Lower leg skin (tissue), 4 donors: ENCODE measurements at places on chromosomes 16 and 17.

DNA sequence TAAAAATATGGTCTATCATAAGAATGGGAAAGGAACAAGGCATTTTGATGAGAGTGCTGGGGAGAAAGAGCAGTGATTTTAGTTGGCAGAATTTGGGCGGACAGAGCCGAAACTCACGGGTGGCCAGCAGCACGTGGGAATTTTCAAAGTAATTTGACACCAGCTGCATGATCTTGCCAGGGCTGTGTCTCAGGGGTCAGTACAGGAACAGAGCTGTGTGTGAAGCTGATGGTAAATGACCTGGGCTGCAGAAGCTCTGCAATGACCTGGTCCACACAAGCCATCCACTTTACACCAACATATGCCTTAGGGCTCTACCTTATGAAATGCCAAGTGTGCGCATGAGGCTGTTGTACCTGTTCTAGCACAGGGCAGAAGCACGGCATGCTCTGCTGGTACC is 112.0 kb downstream of the ZFHX3 start:
- DNase-seq = no peak

DNA sequence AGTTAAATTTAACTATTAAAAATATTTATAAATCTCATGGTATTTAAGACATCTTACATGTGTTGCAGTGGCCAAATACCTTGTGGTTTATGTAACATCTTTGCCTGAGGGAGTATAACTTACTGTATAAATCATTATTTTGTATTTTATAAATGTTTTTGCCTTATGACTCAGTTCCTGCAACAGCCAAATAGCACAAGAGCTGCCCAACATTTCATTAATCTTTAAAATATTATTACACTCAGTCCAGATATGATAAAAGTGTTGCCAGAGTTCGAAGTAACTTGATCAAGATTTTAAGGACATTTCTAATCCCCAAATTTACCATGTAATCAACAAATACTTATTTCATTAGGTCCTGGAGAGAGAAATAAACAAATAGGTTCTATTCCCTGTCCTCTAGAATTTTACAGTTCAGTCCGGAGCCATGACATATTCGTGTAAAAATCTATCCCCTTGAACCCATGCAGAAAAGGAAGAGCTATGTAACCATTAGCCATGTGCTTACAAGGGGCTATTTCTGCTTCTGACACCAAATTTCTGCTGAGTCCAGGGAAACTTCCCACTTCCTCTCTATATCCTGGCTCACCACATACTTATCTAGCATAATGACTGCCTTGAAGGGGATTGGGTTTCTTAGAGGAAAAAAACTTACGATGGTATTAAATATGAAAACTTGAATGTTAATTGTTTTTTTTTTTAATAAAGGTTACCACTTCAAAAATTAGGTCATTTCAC is 44.0 kb downstream of the IRX6 start:
- no peak for DNase-seq

GRCh38 chr17:40451420-40451819 is 8.2 kb downstream of the IGFBP4 start:
- DNase-seq = peak; percentile 65

- peak; percentile 60 for DNase-seq
These were observed 1.4 kb downstream of the GCSH start for GRCh38 chr16:81094771-81095251.

GRCh38 chr16:75580-76501 is 2.2 kb upstream of the MPG start:
- DNase-seq = peak; percentile 82

DNA sequence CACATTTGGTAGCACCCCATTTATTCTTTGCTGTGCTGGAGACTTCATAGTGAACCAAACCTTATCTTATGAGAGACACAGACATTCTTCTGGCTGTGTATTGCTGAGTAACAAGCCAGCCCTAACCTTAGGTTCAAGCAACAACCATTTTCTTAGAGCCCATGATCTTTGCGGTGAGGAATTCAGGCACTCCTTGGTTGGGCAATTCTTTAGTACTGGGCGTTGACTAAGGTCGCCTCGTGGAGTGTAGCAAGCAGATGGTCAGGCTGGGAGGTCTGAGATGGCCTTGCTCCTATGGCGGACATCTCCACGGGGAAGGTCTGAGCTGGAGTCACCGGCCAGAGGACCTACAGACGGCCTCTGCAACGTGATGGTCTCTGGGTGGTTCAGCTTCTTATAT is 43.1 kb downstream of the ARSG start:
- DNase-seq = no peak

- no peak for DNase-seq
These were observed 83.2 kb downstream of the STH start for GRCh38 chr17:46082257-46082656.

GRCh38 chr17:77020973-77021372 is 119.8 kb upstream of the SEC14L1 start:
- DNase-seq = no peak

- peak; percentile 90 for DNase-seq
These were observed 21.4 kb downstream of the TTLL6 start for GRCh38 chr17:48795444-48796162.

GRCh38 chr16:11890231-11890965 is 25.4 kb downstream of the GSPT1 start:
- no peak for DNase-seq

GRCh38 chr17:50841949-50842354 is 6.6 kb downstream of the WFIKKN2 start:
- DNase-seq = peak; percentile 69

DNA sequence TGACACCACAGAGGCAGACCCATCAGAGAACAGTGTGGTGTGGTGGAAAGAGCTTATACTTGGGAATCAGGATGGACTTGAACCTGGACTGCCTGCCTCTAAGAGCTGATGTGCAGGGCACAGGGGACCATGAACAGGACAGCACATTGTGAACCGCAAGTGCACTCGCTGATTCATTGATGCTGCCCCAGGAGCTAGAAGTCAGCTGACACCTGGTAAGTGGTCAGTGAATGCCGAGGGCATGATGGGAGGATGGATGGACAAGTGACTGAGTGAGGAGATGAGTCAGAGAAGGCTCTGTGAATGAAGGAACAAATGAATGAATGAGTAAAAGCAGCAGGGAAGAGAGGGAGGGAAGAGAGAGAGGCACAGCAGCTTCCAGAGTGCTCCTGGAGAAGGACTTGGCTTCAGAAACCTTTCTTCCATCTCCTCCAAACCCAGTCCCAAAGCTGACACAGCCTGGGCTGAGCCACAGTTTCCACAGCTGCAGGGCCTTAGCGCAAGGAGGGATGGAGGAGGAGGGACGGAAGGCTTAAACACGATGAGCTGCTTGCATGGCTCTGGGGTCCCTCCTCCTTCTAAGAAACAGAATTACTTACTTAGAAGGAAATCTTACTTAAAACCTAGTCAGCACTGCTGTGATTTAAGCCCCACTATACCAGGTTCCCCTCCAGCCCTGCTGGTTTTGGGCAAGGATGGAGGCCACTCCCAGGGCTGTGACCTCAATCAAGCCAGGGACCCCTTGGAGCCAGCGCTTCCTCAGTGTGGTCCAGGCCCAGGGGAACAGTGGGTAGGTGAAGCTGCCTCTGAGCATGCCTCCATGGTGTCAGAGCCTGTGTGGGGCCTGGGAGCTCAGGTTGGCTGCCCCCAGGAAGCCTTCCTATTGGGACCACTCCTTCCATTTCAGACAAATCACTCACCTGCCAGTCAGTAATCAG is 184.6 kb downstream of the TMEM132E start:
- DNase-seq = no peak

DNA sequence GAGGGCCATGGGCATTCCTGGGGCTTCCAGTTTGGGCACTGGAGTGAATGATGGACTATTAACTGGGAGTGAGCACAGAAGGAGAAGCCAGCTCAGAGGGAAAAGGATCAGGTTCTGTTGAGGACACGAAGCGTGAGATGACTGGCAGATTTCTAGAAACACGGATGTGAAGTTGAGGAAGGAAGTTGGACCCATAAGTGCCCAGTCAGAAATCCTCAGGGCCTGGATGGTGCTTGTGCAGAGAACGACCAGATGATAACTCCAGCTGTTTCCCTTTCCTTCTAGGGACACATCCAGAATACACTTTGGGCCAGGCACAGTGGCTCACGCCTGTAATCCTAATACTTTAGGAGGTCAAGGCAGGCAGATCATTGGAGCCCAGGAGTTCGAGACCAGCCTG is 23.3 kb upstream of the ANKRD40CL start:
- DNase-seq = no peak

- DNase-seq = peak; percentile 100
These were observed at the start of gene JUP for GRCh38 chr17:41786227-41787020. TSS of gene JUP (minus strand) at chr17:41786711. CDS start at chr17:41771854, 14,857 bp downstream.

- DNase-seq = no peak
These were observed 10.1 kb downstream of the LITAF start for GRCh38 chr16:11576427-11577289.

DNA sequence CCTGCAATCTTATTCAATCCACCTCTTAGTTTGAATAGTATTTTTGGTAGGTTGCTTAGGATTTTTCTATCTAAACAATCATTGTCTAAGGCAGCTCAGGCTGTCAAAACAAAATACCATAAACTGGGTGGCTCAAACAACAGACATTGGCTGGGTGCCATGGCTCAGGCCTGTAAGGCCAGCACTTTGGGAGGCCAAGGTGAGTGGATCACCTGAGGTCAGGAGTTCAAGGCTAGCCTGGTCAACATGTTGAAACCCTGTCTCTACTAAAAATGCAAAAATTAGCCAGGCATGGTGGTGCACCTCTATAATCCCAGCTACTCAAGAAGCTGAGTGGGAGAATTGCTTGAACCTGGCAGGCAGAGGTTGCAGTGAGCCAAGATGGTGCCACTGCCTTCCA is 126.7 kb downstream of the CYLD start:
- no peak for DNase-seq

- no peak for DNase-seq
These were observed 893 bp downstream of the KCNH6 start for GRCh38 chr17:63524051-63524450.

GRCh38 chr17:19365833-19366636 is 3.5 kb upstream of the B9D1 start:
- no peak for DNase-seq

DNA sequence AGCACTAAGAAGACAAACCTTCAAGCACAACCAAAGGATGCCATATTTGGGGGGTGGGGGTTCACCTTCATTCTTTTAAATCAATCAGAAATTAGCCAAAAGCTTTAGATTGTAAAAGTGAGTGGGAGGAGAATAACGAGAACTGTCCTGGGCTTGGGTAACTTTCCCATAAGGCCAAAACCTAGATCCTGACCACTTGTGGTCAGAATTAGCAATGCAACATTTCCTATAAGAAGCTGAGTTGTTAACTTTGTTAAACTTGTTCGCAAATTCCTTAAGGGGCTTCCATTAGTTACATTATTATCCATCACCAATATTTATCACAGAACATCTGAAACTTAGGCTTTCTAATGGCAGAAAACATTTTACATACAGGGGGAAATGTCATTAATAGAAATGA is 25.1 kb downstream of the STAT5B start:
- DNase-seq = no peak

- DNase-seq = peak; percentile 93
These were observed 17.3 kb upstream of the EEF2K start for GRCh38 chr16:22188595-22189442.

DNA sequence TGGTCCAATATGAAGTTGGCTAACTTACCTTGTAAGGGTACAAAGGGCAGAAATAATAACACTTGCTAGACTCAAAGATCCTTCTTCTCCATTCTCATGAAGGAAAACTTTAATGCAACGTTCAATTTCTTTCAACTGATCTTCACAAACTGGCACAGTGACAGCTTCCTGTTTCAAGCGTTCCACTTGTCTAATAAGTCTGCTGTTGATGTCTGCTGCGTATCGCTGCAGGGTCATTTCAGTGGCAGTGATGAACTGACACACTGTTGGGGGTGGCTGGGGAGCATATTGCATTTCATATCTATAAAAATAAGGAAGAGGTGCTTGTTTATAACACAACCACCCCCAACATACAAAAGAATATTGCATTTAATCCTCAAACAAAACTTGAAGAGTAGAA is 33.5 kb upstream of the ARL6IP1 start:
- no peak for DNase-seq

- no peak for DNase-seq
These were observed 31.5 kb upstream of the CRYBA1 start for GRCh38 chr17:29215174-29215573.

GRCh38 chr16:8088820-8089338 is 501.4 kb downstream of the TMEM114 start:
- no peak for DNase-seq

GRCh38 chr16:50683689-50684374 is 2.7 kb upstream of the SNX20 start:
- DNase-seq = no peak

DNA sequence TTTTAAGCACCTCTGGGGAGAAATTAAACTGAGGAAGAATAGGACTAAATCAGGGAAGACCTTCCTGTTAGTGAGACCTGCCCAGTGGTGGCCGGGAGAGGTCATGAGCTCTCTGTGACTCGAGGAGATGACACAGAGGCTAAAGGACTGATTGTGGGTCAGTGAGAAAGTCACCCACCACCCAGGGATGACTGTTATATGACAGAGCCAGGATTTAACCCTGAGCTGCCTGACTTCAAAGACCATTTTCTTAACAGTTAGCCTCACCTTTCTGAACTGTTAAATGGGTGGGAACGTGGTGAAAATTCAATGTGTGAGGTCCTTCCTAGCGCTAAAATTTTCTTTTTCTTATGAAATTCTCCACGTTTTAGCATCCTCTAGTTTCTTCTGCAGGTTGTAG is 72.5 kb downstream of the WSB1 start:
- DNase-seq = no peak

- peak; percentile 80 for DNase-seq
These were observed 23.6 kb downstream of the CIBAR2 start for GRCh38 chr16:85088570-85089199.

- no peak for DNase-seq
These were observed 58.2 kb upstream of the CBX4 start for GRCh38 chr17:79897243-79898063.

DNA sequence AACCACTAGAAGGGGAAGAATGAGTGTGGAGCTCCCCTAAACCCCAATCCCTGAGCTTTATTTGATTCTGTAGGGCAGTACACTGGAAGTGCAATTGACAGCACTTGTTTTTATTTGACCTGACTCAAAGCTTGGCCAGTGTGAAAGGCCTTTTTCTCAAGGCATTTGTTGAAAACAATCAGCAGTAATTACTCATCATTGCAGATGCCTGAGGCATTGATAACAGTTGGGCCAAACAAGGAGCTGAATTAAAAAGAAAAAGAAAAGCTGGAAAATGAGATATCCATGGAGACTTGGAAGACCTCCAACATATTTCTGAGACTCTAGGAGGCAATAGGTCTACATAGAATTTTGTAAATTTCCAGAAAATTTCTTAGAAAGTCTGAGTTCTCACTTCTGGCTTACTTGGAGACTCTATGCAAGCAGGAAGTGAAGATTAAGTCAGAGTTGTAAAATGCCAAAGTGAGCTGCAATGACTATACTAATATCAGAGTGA is 200.8 kb upstream of the KCNJ16 start:
- DNase-seq = no peak

DNA sequence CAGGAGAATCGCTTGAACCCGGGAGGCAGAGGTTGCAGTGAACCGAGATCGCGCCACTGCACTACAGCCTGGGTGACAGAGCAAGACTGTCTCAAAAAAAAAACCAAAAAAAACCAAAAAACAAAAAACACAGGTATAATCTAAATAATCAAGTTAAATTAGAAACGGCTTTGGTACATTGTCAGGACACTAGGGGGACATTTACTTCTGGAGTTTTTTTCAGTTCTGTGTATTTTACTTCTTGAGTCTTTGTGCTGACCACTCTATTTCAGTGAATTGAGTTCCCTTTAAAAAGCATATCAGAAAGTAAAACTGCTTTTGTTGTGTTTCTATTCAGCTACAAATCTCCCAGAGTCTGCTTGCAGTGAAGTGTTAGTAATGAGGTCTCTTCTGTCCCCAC is 36.3 kb downstream of the DHRS7B start:
- no peak for DNase-seq

GRCh38 chr17:40348562-40349476 is 15.7 kb downstream of the GJD3 start:
- DNase-seq = no peak

- no peak for DNase-seq
These were observed 7.8 kb downstream of the HSD17B2 start for GRCh38 chr16:82042846-82043245.
